Activated naive CD4-positive, alpha-beta T cell treated with anti-CD3 and anti-CD28 coated beads, Interleukin-2, amount 10 ng/mL, durations not matched to agents 7 days and 5 days (primary cell): ENCODE measurements at places on chromosomes 4 and X.

DNA sequence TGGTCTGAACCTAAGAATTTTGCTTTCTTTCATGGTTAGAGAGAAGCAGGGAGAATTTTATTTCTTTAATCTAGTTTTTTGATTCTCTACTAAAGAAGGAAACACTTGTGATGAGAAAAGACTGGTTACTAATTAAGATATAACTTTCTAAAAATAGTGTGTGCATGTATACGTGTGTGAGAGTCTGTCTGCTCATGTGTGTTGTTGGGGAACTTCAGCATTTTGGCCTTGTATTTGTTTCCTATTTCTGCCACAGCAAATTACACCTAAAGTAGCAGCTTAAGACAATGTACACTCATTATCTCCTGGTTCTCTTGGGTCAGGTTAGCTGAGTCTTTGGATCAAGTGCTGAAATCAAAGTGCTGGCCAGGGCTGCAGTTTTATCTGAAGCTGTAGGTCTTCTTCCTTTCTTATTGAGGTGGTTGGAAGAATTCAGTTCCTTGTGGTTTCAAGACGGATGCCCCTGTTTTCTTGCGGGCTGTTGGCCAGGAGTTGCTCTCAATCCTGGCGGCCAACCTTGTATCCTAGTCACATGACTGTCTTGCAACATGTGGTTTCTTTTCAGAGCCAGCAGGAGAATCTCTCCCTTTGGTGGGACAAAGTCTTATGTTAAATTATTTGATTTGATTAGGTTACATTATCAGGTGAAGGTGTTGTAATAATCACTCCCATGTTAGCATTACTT lies 188.4 kb upstream of the CLNK start:
- DNase-seq = no peak

DNA sequence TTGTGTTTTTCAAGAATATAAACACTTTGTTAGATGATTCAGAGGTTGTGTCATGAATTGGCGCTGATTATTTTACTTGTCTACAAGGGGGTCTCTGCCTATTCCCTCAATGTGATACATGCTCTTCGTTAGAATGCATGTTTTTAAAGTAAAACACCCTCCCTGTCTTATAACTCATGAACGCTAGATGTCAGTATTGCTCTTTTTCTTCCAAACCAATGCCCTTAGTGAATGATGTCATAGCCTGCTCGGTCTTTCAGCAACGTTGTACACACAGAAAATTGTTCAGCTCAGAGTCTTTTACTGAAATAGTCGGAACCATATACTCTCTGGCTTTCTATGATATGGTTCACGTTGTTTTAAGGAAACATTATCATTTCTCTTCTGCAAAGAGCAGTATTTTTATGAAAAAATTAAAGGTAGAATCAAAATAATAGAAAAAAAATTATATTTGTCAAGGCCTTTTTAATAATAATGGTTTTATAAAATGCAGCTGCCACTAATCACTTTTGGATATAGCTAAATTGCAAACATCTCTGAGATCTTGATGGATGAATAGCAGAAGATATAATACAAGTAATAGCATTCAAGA lies 292.9 kb downstream of the TLL1 start:
- no peak for DNase-seq

DNA sequence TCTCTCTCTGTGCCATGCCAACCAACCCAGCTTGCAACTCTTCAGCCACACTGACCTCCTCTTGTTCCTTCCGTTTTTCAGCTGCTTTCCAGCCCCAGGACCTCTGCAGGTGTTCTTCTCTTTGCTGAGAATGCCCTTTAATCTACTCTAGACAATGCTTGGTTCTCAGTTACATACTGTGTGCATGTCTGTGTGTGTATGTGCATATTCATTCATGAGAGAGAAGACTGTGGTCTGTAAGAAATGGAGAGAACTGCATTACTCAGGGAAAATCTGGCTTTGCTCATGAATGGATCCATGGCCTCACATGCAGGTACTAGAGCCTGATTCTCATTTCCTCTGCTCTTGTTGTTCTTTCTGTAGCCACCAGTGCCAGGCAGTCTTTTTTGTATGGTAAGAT lies 636.9 kb upstream of the TENM3 start:
- DNase-seq = no peak

GRCh38 chrX:47644557-47645091 lies 5.7 kb downstream of the ELK1 start:
- no peak for DNase-seq

- DNase-seq = peak; percentile 61
Measured at GRCh38 chr4:98663226-98664006, 5.0 kb upstream of the TSPAN5 start.

DNA sequence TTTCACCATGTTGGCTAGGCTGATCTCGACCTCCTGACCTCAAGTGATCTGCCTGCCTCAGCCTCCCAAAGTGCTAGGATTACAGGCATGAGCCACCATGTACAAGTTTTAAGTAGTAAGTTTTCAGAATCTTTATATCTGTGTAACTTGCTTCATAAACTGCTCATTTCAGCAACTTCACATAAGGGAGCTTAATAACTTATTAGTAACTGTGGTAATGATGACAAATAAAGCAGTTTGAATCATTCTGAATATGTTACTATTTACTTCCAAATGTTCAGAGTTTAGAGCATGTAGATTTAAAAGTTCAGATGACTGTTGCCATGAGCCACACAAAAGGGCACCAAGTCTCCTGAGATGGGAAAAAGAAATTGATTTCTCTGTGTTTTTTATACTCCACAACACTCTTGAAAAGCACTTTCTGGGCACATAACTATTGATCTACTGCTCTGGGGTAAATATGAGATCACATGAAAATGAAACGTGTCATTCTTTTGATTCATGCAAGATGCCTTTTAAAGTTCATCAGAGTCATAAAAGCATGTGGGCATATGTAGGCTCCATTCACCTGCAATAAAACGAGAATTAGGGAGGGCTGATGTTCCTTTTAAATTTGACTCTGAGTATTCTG lies 14.1 kb upstream of the CA5B start:
- DNase-seq = no peak

GRCh38 chr4:187865914-187866313 lies 129.7 kb upstream of the ZFP42 start:
- DNase-seq = no peak

DNA sequence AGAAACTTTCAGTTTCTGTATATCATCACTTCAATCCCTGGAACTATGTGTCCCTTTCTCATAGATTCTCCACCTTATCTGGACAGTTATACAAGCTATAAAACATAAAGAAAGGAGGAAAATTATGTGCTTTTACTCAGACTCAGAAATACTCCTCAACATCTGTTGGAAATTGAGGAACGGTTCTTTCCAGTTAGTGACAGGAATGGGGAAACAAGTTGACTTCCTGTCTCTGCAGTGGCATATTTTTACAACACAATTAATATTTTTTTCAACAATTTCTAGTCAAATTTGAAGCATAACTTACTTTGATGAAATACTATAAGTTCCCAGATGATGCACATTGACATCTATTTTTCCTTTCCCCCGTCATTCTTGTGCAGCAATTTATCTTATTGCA lies 27.9 kb downstream of the ABHD18 start:
- DNase-seq = no peak

DNA sequence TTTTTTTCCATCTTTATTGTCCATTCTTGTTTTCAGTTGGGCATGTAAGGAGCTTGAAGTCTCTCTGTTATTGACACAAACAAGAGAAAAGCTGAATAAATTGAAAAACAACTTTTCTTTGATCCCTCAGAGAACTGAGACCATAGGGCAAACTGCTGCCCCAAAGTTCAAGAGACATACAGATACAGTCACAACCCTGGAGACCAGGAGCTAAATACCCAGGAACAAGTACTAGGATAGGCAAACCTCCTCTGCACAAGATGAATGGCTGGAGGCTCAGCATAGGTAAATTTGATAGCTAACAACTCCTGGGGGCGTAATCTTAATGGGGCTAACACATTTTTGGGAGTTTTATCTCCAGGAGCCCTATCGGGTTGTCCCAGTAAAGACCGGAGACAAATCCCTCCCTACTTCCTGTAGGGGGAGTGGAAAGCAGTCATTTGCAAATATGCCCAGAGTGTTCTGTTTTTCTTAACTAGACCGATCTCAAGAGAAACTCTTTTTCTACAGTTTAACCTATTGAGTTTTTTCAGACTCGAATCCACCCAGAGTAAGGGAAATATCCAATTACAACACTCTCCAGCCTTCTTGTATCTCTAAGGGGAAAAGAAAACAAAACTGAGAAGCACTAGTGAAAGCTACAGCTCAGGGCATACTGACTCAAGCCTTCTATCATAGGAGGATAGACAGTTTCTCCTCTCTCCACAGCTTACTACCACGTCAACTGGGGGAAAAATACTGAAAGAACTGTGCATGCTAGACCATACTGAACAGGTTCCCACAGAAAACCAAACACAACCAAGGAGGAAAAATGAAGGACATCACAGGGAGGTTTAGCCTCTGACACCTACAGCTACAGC lies 23.1 kb downstream of the MAGEA8 start:
- peak; percentile 5 for DNase-seq

GRCh38 chrX:455199-455598 lies 68.5 kb upstream of the PPP2R3B start:
- DNase-seq = no peak

DNA sequence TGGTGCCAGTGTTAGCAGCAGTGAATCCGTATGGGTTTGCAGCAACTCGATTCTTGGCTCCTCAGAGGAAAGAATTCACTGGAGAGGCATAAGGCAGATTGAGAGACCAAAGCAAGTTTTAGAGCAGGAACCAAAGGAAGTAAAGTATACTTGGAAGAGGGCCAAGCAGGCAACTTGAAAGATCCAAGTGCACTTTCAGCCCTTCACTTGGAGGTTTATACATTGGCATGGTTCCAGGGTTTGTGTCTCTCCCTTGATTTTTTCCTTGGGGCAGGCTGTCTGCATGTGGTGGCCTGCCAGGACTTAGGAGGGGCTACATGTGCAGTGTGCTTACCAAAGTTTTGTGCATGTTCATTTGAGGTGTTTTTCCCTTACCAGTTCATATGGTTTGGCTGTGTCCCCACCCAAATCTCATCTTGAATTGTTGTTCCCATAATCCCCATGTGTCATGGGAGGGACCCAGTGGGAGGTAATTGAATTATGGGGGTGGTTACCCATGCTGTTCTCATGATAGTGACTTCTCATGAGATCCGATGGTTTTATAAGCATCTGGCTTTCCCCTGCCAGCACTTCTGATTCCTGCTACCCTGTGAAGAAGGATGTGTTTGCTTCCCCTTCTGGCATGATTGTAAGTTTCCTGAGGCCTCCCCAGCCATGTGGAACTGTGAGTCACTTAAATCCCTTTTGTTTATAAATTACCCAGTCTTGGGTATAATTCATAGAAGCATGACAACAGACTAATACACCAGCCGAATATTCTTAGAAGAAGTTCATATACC lies 86.2 kb upstream of the TSPAN5 start:
- DNase-seq = no peak

GRCh38 chr4:81541161-81541945 lies 69.6 kb upstream of the RASGEF1B start:
- DNase-seq = no peak

GRCh38 chr4:53015681-53016080 lies 153.6 kb downstream of the RASL11B start:
- peak; percentile 27 for DNase-seq

- no peak for DNase-seq
Measured at GRCh38 chr4:122548452-122548851, 72.4 kb downstream of the IL21 start.

GRCh38 chr4:141021397-141022110 lies 111.7 kb downstream of the RNF150 start:
- no peak for DNase-seq

DNA sequence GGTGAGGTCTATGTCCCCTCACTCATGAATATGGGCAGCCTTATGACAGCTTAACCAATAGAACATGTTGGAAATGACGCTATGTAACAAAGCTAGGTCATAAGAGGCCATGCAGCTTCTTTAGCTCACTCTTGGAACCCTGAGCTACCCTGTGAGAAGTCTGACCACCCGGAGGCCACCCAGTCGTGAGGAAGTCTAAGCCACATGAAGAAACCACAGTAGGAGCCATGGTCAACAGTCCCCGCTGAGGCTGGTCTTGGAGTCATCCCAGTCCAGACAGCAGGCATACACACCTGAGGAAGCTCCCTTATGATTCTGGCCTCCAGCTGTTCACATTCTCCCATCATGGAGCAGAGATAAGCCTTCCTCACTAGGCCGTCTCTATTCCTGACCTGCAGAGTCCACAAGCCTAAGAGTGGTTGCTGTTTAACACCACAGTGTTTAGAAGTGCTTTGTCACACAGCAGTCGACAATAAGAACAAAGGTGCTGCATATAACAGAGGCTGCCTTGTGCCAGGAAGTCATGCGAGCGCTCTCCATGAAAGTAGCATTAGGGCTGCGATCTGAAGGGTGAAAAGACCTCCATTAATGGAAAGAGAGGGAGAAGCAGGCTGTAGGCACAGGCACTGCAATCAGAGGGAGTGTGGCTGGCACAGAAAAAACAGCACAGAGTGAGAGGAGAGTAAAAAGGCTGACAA lies 38.2 kb downstream of the TSPAN5 start:
- no peak for DNase-seq

GRCh38 chr4:80006935-80007744 lies 65.9 kb downstream of the ANTXR2 start:
- peak; percentile 20 for DNase-seq
